ENCODE measurements at places on chromosomes 16 and 17.

- no peak for DNase-seq
Observed at GRCh38 chr16:69941251-69942098, 9.7 kb upstream of the CLEC18A start.

- no peak for DNase-seq
Observed at GRCh38 chr16:86029131-86029741, 130.3 kb downstream of the IRF8 start.

DNA sequence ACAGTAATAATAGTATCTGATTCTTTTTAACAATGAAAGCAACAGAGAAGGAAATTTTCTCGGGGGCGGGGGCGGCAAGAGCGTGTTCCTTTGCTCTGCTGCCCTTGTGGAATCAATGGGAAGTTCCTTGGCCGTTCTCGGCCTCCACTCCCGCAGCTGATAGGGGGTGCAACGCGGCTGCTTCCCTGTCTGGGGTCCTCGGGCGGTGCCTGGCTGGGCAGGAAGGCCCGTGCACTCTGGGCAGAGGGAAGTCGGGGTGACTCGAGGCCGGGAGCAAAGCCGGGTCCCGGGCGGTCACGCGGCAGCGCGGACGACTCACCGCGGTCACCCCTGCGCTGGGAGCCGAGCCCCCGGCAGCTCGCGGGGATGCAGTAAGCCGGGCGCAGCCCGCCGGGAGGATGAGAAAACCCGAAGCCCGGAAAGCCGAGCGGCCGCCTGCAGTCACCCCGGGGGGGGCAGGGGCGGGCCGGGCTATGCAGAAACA lies 2.5 kb downstream of the TUBB3 start:
- no peak for DNase-seq

DNA sequence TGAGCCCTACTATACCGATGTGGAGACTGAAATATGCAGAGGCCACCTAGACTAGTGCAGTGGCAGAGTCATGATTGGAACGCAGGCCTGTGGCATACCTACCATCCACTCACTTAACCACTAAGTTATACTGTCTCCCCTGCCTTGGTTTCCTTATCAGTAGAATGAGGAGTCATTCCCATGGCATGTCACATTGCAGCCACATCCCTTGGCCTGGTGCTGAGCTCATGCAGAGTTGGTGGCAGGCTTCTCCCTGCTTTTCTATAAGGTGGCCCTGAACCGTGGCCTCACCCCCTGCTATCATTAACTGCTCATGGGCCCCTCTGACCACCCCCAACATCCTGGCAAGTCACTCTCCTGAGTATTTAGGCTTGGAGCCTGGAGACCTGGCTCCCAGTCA lies 212.5 kb downstream of the KATNIP start:
- no peak for DNase-seq

GRCh38 chr17:82287868-82288801 lies 14.6 kb upstream of the CSNK1D start:
- DNase-seq, result peak; percentile 82

DNA sequence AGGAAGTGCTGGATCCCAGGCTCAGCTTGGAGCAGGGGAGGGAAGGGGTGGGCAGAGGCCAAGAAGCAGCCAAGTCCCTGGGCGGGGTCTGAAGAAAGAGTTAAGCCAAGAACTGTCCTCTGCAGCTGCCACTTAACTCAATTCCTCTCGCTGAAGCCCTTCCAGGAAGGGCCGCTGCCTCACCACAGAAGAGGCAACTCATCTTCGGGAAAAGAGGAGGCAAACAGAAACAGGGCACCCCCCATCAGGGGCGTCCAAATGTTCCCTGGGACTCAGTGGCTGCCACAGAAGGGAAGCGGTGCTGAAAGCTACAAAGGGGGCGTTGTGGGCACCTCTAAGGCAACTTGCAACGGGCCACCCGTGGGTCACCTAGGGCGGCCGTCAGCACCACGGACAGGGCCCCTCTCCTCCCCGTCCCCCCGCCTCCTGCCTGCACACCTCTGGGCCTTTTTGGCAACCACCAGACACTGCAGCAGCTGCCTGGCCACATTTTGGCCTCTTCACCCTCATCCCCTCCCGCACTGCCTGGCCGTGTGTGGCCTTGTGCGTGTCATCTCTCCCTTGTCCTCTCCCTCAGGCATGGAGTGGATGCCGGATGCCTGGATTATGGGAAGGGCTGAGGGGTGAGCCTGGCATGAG lies 2.5 kb downstream of the TLCD3B start:
- no peak for DNase-seq

- DNase-seq, result no peak
Observed at GRCh38 chr16:66175636-66176035, 190.9 kb upstream of the CDH5 start.

- no peak for DNase-seq
Observed at GRCh38 chr16:89183463-89183862, 11.9 kb downstream of the CDH15 start.

DNA sequence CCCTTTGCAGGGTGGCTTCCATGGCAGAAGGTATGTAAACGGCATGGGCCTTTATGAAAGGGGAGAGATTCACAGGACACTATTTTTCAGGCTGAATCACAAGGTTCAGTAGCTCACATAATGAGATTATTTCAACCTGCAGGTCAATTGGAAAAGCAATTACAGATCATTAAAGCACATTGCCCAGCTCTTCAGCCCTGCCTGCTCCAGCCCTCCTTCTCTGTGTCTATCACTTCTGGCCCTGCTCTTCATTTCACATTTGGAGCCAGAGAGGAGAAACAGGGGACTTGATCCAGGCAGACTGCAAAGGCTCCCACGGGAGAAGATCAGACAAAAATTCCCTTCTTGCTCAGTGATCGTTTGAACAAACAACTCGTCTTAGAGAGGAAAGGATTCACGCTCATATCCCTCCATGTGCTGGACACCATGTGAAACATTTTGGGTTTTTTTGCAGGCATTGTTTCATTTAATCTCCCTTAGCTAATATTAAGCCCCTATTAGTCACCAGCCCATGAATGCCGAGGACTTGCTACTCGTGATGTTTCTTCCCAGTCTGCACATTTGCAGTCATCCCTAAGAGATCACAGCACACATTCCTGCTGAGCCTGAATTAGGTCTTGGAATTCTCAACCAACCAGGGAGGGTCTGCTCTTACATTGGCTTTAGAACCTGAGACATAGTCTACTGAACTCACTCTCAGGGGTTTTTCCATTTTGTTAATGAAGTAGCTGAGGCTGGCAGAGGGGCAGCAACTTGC lies 443.9 kb upstream of the CCL2 start:
- no peak for DNase-seq

DNA sequence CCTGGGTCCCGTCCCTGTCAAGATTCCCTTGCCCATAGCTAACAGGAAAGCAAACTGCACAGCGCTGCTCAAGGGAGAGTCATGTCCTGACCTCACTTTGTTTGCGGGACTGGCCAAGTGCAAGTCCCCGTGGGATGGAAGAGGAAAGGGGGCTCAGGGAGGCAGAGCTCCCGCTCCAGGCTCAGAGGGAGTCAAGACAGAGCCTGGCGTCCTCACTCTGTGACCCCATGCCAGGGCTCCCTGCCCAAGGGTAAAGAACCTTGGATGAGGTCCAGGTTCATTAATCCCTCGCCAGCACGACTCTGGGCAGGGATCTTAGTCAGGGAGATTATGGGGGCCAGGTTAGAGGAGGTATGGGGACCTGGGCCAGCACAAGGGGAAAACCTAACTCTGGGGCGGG lies 51.5 kb upstream of the CBX4 start:
- DNase-seq, result no peak

DNA sequence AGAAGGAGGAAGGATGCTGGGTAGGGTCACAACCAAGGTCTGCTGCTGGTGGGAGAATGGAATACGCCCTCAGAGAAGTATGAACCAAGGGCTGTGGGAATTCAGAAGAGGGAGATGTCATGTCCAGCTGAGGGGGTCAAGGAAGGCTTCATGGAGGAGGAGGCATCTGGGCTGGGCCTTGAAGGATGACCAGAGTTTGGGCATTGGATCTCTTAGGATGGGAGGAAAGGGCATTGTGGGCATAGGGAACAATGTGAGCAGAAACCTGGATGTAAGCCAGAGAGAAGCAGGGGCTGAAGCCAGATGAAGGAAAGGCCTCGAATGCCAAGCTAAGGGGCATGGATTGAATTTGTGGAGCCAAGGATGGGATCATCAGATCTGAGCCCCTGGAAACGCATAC lies 49.2 kb upstream of the MAP3K14 start:
- no peak for DNase-seq

DNA sequence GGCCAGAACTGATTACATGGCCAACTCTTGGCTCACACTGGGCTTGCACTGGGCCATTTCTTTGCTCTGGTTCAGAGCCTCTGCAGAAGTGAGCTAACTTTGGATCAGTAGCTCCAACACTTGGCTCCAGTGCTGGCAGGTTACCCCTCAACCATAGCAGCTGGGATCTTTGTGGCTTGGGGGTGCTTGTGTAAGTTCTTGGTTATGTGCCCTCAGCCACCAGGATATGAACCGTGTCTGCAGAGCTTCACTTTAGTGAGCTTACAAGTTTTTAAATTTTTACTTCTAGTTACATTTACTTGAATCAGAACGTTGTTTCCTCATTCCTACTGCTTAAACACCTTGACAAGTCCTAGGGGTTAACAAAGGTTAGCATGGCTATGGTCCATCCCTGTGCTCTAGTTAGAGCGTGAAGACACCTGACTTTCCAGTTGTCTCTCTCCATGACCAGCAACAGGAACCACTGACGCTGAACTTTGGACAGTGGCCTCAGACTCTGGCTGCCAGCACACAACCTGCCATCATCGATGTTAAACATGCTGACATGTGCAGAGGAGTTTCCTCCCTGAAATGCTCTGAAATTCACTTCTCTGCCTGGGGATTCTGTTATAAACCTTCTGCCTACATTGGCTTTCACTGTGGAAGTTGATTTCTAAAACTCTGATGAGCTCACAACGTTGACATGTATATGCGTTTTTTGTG lies 4.1 kb downstream of the PDF start:
- DNase-seq, result no peak

GRCh38 chr17:61404663-61404912 lies 4.9 kb downstream of the TBX2 start:
- no peak for DNase-seq

GRCh38 chr17:41913798-41914197 lies 5.0 kb downstream of the ACLY start:
- DNase-seq, result no peak

GRCh38 chr16:89523680-89524344 lies 15.6 kb downstream of the SPG7 start:
- DNase-seq, result no peak

GRCh38 chr16:912322-912683 lies 58.5 kb downstream of the LMF1 start:
- DNase-seq, result no peak

DNA sequence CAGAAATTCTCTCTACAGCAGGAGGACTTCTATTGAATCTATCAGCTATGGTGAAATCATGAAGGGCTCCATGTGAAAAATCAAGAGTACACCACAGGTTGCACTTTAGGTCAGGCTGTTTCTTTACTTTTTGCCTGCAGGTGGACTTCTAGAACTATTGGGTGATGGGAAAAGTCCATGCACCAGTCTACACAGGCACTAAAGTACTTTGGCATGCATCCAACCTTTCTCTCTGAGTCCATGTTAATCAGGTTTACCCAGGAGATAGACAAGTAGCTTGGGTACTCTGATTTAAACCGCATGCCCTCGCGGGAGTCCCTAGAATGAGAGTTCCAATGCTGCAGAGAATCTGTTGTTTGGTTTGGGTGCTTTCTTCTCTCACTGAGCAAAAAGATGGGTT lies 9.1 kb upstream of the ANKFN1 start:
- DNase-seq, result no peak

Data from T1000 (cell line).